ENCODE measurements at places on chromosomes 3 and 15.

DNA sequence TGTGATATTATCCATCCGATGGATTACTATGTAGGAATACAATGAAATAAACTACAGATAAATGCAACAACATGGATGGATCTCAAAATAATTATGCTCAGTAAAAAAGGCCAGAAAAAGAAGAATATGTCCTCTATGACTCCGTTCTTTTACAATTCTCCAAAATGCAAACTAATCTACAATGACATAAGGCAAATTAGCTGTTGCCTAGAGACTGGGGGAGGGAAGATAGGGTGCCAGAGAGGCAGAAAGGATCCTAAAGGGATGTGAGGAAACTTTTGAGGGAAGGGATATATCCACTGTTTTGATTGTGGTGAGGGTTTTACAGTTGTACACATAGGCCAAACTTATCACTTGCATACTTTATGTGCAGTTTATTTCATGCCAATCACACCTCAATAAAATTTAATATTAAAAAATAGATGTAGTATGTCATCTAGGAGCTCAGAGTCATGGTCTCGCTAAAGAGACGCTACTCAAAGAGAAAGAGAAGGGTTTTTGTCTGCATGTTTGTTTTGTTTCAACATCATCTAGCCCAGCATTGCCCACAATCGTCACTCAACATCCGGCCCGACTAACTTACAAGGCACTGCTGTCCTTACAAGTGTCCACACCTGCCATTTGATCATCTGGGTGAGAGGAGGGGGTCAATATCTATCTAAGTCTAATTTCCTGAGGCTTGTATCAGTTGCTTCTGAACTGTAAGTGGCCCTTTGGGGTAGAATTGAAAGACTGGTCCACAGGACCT, 29.5 kb downstream of the HES1 start:
- no peak for DNase-seq

DNA sequence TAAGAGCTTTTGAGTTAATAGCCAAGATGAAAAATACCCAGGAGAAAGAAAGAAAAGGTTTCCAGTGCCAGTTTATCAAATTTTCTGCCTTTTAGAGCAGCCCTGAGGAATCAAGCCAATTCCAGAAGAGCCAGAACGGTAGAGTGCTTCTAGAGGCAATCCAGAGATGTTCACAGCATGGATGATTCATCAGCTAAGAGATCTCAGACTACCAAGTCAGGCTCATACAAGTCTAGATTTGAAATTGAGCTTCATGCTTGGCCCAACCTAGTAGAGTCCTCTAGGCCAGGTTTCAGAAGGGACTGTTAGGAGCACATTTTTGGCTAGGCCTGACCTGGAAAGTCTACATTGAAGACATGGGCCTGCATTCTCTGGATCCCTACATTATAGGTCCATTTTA, 15.5 kb downstream of the WDR48 start:
- no peak for DNase-seq

GRCh38 chr15:29880886-29881285, 58.6 kb upstream of the TJP1 start:
- DNase-seq = no peak

DNA sequence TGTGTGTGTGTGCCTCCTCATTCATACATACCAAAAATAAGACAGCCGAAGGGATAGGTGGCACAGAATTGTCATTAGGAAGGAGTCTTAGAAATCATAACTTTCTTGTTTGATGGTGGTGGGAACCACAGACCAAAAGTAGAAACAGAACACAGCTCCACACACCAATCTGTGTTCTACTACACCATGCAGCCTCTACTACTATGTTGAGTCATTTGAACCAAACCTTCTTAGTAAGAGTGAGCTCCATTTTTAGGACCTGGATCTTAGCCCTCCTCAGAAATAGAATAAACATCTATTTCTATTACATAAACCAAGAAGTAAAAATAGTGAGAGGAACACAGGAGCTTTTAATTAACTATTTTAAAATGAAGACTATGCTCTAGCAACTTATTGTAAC, 27.9 kb upstream of the PLCH1 start:
- no peak for DNase-seq

GRCh38 chr3:15754047-15754446, 43.7 kb downstream of the ANKRD28 start:
- DNase-seq = no peak

DNA sequence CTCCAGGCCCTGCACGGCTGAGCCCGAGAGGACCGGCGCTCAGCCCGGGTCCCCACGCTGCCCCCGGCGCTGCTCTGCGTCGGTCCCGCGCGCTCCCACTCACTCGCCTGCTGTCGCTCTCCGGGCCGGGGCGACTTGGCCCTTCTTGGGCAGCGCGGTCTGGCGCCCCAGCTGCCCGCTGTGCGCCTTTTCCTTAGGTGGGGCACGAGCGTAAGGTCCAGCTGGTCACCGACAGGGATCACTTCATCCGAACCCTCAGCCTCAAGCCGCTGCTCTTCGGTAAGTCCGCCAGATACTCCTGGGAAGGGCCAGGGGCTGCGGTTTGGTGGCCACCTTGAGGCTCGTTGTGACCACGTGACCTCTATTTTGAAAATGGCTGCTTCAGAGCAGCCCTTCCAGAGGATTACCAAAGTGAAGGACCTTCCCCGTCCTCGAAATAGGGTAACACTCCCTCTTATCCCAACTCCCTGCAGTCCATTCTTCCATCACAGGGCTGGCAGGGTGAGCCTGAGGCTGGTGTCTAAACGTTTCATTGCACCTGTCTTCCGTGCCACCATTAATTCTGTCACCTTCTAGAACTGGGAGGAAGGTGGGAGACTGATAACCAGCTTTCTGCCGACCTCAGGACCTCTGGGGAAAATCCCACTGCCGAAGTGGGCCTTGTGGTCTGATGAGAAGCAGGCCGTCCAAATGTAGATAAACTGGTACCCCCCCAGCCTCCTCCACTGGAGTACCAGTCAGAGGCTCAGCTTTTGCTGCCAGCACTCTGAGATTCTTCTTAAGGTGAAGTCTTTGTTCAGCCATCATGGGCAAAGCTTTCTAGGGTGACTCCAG, 812 bp downstream of the P4HTM start:
- no peak for DNase-seq

- DNase-seq = no peak
These were observed 288.9 kb downstream of the EDEM1 start for GRCh38 chr3:5476403-5476802.

GRCh38 chr15:82540984-82541431, 751 bp upstream of the RPS17 start:
- no peak for DNase-seq

DNA sequence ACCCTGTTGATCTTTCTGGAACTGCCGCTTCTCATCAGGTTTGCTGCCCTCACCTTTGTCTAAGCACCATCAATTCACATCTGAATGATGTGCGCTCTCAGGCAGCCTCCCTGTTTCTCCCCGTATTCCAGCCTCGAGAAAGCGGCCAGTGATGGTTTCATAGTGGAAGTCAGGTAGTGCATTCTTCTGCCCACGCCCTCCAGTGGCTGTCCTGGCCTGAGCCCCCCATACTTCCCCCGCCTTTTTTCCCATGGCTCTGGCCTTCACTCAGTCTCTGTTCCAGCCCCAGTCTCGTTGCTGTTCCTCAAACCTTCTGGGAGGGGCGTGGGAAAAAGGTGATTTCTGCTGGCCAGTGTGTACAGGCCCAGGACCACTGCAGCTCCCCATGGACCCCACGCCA, 101.3 kb downstream of the ASB7 start:
- DNase-seq = no peak

- no peak for DNase-seq
These were observed 17.6 kb downstream of the DAZL start for GRCh38 chr3:16587681-16588060.

DNA sequence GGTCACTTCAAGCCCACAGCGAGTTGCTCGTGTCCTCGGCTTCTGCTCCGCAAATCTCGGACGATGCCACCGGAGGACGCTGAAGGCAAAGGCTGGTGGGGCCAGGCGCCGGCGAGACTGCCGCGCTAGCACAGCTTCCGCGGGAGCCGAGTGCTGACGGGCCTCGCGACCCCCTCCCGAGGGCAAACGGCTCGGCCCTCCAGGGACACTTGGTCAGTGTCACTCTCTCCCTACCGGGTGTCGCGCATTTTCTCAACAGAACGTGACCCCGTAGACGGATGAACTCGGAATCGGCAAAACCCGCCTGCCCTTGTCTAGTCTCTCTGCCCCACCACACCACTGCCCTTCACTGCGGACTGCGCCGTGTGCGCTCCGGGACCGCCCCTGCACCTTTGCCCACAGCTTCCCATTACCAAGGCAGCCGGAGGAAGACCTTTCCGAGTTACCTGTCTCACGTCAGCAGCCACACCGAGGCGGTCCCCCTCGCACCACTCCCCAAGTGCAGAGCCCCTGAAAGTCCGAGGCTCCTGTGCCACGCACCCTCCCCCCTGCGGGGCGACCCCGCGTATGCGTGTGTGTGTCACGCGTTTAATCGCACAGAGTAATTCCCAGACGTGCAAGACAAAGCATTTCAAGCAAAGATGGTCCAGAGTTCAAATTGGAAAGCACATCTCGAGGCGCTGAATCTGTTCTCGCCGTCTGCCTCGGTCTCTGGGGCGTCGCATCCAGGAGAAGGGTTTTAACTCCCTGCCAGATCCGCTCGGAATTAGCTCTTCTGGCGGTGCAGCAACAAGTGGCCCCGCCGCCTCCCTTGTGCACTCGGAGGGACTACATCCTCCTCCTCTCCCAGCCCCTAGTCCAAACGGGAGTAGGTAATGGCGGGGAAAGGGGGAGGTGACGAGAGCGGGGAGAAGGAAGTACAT, 245.0 kb upstream of the TOPAZ1 start:
- DNase-seq = no peak

DNA sequence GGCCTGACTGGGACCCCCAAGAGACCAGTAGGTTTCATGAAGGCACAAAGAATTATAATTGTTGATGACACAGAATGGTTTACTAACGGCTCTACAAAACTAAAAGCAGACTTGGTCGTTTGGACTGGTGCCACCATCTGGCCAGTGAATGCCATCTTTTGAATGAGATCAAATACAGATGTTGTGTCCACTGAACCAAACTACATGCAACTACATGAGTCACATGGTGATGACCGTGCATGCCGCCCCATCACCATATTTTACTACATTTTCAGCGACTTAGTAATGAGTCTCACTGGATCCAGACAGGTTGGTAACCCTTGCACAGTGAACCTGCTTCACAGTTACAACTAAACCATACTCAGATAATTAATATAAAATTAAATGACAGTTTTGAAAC, 803.3 kb downstream of the DIPK2A start:
- DNase-seq = no peak

Measured in activated CD8-positive, alpha-beta memory T cell treated with anti-CD3 and anti-CD28 coated beads for 1 hour (primary cell).